ENCODE measurements at places on chromosomes 16 and 17.

DNA sequence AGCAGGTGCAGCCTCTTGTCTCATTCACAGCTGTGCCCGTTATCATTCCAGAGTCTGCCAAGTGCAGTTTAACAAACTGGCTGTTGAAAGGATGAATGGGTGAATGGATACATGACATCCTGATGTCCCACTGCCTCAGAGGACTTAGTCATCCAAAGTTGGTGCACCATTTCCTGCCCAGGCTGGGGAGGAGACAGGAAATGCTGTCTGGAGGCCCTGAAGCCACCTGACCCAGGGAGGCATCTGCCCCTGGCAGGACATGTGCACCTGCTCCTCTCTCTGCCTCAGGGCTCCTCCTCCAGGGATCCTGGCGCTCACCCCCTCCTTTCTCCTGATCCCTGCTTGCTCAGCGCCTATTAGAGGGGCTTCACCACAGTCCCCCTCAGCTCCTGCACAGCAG lies 1.8 kb upstream of the CD300C start:
- peak; percentile 20 for DNase-seq

DNA sequence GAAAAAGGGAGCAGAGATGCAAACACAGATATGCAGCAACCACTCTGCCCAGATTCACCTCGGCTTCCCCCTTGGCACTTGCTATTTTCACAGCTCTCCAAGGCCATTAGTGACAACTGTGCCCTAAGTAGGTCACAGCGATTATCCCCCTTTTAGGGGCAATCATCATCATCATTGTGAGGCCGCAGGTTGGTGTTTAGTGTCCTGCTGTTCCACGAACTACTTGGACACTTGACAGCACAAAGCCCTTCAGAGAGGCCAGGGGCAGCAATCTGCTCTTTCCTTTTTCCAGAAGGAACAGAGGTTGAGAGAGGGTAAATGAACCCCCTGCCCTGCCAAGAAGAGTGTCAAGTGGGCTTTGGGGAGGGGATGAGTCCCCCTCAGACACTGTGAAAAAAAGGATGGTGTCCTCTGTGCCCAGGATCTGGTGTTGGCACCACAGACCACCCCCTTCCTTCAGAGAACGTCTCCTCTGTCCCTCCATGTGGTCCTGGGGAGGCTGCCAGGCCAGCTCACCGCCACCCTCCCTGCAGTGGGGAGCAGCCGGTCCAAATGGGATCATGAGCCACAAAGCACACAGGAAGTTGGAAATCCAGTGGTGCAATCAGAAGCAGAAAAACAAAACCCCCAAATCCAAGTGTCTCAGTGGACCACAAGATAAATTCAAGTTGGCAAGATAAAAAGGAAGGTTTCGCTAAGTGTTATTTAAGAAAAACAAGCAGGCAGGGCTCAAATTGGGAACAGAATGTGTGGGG lies 78.4 kb upstream of the MED9 start:
- DNase-seq: peak; percentile 66

DNA sequence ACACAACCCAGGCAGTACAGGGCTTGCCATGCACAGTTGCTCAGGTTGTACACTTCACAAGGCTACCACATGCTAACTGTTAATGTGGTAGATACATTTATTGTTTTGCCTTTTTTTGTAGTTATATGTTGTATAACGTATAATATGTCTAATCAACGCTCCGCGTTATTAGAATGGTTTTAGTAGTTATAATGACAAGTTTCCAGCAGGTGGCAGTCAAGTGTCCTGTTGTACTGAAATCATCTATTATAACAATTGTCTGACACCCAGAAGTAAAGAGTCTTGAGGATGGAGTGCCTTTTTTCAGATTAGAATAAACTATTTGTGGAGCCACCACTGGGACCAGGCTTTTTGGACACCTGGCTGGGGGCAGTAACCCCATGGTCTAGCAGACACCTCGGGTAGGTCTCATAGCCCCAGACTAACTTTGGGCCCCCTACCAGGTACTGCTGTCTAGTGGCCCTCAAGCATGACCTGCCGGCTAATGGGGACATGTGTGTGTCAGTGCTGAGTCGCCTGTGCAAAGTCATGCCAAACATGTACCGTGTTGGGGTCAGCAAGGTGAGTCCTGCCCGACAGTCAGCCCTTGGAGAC lies 32.8 kb downstream of the MYO15A start:
- DNase-seq: peak; percentile 32

GRCh38 chr16:57866529-57866918 lies 64.2 kb upstream of the KIFC3 start:
- DNase-seq: no peak

- DNase-seq: peak; percentile 86
Measured at GRCh38 chr16:75647492-75648264, at the start of the genes KARS1 and TERF2IP. Gene KARS1, minus strand, starts transcription at chr16:75647665. Its CDS starts 26 bp downstream, at chr16:75647639. Gene TERF2IP, plus strand, starts transcription at chr16:75647773. Its CDS starts 110 bp downstream, at chr16:75647883.

GRCh38 chr17:9177212-9177611 lies 155.9 kb downstream of the NTN1 start:
- DNase-seq: no peak

GRCh38 chr16:3020247-3020603 lies at the start of gene TNFRSF12A:
Gene TNFRSF12A, plus strand, starts transcription at chr16:3020368. Its CDS starts 30 bp downstream, at chr16:3020398.
- peak; percentile 28 for DNase-seq

GRCh38 chr16:2771496-2772402 lies 5.3 kb downstream of the ELOB start:
- DNase-seq: no peak

DNA sequence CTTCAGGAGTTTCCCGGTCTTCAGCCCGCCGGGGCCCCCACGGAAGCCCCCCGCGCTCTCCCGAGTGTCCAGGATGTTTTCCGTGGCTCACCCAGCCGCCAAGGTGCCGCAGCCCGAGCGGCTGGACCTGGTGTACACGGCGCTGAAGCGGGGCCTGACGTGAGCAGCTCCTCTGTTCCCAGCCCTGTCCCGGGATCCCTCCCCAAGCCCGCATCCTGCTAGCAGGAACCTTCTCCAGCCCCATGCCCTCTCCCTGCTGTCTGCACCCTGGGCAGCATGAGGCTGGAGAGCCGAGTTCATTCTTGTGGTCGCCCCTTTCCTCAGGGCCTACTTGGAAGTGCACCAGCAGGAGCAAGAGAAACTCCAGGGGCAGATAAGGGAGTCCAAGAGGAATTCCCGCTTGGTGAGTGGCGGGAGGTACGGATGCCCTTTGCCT lies 10.1 kb downstream of the RIPOR1 start:
- DNase-seq: no peak

Data from NCI-H1092 (cell line).